NCI-H1417 (cell line): ENCODE measurements at places on chromosomes 11 and 22.

DNA sequence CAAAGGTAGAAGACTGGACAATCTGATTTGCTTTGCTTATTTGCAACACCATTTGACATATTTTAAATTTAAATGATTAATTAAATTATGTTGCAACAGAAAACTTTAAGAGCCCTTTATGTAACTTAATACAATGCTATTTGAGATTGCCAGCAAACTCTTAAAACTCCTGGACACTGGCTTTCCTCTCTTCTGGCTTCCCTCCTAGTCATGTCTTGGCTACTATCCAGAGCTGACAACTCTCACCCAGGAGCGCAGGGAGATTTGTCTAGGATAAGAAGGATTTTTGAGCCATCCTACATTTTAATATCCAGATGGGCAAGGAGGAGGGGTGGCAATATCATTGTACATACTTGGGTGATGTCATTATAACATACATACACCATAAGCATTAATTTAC, 134.3 kb downstream of the ELP4 start:
- DNase-seq: no peak

- DNase-seq: no peak
Measured at GRCh38 chr11:680476-680875, 14.5 kb downstream of the DEAF1 start.

DNA sequence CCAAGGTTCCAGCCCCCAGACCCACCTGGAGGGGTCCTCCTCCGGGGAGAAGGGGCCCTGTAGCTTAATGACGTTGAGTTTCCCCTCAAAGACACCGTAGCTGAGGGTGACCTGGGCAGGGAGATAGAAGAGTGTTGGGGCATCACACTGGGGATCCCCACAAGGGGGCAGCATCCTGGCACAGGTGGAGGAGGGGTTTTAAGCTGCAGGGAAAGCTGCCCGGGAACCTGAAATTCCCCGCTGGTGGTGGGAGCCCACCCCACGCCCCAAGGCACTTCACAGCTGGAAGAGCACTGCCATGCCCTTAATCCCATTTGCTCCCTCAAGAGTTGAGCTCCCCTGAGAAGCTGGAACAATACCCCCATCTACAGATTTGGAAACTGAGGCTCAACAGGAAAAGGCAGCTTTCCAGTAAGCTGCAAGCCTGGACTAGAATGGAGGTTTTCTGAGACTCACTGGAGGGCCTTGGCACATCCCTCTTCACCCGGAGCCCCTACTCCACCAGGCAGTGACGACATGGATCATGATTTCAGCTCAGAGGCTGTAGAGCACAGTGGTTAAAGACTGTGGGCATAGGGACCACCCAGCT, 13.7 kb downstream of the MFNG start:
- DNase-seq: peak; percentile 15

- DNase-seq: no peak
Measured at GRCh38 chr11:106331176-106331575, 253.7 kb downstream of the AASDHPPT start.

GRCh38 chr11:73314117-73314961, 6.3 kb downstream of the ARHGEF17 start:
- no peak for DNase-seq

DNA sequence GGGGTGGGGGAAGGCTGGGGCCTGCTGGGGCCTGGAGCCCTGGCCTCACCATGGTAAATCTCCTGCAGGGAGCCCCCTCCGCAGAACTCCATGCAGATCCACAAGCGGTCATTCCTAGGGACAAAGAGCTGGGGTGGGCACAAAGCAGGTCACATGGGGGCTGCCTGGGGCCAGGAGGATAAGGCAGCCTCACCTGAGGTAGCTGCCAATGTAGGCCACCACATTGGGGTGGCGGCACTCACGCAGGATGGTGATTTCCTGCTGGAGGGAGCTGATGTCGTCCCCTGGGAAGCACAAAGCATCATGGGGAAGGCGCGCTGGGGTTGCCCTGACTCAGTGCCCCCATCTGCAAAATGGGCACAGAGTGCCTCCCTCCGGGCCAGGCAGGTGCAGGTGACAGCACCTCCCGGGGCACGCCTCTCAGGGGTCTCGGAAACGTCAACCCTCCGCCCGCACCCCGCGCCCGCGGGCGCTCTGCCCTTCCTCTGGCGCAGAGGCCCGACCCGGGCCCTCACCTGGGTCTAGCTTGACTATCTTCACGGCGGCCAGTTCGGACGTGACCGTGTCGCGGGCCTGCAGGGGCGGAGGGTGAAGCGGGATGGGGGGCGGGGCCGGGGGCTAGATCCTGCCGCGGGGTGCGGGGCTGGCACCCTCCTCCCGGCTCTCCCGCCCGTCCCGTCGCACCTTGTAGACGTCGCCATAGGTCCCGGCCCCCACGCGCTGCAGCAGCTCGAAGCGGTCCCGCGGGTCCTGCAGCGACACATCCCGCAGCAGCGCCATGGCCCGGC, 450 bp downstream of the MAP4K2 start:
- DNase-seq: no peak

DNA sequence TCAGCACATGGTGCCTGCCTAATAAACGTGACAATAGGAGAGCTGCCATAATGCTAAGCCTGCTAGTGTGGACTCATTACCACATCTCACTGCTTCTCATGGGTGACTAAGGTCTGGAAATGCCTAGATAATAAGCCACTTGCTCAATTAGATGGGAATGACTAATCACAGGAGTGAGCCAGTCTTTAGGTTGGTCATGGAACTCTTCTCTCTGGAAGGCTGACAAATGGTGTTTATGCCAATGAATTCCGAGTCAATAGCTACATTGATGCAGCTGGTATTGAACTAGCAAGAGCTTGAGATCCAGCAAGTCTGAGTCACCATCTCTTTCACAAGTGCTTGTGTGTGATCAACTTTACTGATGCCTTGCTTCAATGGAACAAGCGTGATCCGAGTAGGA, 334.9 kb downstream of the OPCML start:
- DNase-seq: no peak

DNA sequence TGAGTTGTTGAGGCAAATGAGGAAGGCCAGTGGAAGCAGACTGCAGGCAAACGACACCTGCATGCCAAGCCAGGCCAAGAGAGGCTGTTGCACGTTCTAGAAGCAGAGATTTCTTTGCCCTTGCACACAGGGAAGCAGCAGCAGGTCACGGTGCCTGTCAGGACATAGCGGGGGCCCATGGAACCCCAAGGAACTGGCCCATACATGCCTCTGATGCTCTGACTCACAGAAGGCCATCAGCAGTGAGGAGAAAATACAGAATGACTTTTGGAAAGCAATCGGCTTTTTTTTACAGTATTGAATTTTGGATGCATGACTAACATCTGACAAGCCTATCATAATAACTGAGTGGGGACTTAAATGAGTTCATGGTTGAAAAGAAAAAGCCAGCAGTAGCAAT, 123.9 kb downstream of the MPPED1 start:
- DNase-seq: no peak

GRCh38 chr11:18063862-18064434, 17.9 kb upstream of the TPH1 start:
- peak; percentile 63 for DNase-seq

DNA sequence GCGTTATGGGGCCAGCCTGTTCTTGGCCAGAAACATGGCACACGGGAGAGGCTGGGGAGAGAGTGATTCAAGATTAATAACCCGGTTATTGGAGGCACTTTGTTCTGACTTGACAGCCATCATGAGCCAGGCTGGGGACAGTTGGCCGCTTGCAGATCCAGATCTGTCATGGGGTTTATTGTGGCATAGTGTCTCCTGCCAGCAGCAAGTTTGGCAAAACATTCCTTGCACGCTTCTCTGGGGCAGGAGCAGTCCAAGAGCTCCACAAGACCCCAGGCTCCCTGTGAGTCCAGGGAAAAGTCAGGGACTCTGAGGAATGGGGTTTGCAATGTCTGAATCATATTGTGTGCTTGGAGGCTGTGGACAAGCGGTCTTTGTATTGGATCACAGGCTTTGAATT, 270.4 kb downstream of the MIAT start:
- DNase-seq: no peak

DNA sequence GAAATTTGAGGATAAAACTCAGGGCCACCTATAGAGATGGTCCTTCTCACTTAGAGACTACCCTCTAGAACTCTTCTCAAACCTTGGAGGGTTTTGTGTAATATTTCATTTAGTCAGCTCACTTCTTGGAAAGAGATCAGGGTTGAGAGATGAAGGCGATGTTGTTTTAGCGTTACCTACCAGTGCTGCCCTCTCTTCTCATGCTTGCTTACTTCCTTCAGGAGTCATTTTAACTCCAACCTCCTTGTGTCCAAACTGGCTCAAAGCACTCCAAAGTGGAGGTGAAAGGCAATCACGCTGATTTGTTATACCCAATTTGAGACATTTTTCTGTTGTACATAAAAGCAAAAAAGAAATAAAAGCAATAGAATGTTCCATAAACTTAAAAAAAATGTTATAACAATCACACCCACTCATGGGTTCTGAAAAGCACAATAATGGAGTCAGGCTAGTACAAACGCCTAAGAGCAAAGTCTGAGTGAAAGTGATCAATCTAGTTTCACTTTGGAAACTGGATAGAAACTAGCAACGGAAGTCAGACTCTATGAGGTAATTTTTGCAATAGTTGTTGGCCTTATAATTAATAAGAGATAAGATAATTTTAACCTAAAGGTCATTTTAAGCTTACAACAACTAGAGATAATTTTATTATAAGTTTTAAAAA, 117.1 kb downstream of the MRTFA start:
- no peak for DNase-seq

- peak; percentile 63 for DNase-seq
Measured at GRCh38 chr22:21650823-21651520, 8.9 kb downstream of the SDF2L1 start.

DNA sequence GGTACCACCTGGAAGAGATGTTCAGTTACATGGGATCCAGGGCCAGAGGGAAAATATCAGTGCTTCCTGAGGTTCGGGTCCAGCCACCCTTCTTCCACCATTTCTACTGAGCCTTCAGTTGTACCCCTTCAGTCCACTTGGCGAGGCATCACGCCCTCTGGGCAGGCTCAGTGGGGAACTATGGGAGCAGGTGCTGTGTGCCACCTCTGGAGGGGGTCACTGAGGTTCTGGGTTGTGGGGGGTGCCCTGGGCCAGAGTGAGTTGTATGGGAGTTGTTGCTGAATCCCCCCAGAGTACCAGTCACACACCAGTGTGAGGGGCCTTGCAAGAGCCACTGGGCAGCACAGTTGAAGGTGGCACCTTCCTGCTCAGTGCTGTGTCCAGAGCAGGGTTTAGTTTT, 2.7 kb upstream of the SREBF2 start:
- DNase-seq: no peak

DNA sequence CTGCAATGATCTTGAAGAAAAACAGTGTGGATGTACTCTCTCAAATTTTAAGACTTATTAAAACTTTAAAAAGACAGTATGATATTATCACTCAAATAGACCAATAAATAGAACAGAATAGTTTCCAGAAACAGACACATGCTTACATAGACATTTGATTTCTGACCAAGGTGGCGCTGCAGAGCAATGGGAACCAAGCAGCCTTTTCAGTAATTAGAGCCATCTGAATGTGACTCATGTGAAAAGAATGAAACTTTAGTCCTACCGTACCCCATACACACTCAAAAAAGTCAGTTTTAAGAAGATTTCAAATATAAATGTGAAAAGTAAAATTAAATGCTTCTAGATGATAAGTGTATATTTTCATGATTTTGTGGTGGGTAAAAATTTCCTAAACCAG, 74.2 kb upstream of the MS4A8 start:
- no peak for DNase-seq

GRCh38 chr22:31945971-31946680, 1.8 kb downstream of the YWHAH start:
- no peak for DNase-seq

- peak; percentile 11 for DNase-seq
Measured at GRCh38 chr22:47623763-47624148, 861.3 kb downstream of the TBC1D22A start.

DNA sequence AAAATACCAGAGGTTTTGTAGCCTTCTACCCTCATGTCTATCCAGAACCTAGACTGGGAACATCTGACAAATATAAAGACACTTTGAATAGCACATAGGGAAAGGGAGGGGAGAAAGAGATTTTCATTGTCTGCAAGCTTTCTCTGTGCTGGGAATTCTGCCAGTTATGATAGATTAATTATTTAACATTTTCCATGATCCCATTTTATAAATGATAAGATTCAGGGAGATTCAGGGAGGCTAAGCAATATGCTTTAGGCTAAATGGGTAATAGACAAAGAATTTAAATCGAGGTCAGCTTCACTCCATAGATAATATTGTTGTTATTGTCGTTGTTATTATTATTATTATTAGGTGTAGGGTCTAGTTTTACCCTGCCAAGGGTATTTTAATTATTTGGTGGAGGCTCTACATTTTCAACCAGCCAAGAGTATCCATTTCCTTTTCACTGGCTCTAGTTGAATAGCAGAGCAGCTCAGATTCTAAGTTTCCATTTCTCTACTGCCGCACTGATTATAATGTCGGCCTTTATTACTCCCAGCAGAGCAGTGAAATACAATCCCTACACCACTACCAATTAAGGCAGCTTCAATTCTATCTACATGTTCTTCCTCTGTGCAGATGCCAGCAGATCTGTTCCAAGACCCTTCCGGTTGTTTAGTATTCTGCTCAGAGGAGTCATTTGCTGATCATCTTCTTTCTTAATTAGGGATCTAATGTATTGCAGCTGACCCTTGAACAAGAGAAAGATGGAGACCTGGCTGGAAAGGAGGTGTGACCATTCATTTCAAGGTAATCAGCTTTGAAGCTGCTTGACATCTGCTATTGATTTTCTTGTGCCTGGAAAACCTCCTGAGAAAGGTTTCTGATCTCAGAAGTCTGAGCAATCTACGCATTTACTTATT, 23.8 kb upstream of the SYN3 start:
- DNase-seq: no peak

DNA sequence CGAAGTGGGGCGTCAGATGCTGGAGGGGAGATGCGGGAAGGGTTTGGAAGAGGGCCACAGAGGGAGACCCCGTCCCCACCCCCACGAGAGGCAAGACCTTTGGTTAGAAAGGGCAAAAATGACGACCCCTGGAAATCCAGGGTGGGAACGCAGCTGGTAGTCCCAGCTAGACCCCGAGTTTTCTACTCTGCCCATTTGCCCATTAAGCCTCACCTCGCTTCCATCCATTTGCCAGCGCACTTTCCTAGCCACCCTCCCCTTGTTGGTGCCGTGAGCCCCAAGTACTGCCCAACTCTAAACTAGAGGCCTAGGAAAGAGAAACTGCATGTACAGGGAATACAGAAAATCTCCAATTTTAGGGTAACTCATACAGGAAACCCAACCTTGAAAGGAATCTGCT, 370 bp downstream of the DDX25 start:
- no peak for DNase-seq

DNA sequence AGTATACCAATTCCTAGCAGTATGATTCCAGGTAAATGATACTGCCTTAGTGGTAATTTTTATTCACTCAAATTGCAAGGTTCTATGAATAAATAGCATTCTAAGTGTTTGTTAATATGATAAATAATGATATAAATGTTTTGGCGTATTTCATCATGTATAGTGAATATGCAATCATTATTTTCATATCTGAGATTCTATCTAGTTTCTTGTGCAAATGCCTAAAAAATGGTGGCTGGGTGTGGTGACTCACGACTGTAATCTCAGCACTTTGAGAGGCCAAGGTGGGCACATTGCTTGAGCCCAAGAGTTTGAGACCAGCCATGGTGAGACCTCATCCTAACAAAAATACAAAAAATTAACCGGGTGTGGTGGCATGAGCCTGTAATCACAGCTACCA, 13.9 kb downstream of the HIPK3 start:
- no peak for DNase-seq
